ENCODE measurements at places on chromosomes 3 and 15.

- no peak for DNase-seq
Measured at GRCh38 chr15:38085931-38086568, 151.6 kb downstream of the TMCO5A start.

DNA sequence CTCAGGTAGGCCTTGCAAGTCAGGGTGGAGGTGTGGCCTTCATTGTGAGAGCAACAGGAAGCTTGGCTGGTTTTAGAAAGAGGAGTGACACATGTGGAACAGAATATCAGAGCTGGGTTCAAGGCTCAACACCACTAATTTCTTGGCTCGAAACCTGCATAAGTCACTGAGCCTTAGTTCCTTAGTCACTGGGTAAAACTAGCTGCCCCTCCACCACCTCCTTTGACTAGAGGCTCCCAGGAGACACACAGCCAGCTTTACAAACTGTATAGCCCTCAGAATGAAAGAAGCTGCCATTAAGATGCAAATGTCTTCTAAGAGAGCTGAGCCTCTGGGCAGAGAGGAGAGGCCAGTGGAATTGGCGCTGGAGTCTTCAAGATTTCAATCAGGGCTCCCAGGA, 67.7 kb downstream of the CERS3 start:
- DNase-seq, result no peak

DNA sequence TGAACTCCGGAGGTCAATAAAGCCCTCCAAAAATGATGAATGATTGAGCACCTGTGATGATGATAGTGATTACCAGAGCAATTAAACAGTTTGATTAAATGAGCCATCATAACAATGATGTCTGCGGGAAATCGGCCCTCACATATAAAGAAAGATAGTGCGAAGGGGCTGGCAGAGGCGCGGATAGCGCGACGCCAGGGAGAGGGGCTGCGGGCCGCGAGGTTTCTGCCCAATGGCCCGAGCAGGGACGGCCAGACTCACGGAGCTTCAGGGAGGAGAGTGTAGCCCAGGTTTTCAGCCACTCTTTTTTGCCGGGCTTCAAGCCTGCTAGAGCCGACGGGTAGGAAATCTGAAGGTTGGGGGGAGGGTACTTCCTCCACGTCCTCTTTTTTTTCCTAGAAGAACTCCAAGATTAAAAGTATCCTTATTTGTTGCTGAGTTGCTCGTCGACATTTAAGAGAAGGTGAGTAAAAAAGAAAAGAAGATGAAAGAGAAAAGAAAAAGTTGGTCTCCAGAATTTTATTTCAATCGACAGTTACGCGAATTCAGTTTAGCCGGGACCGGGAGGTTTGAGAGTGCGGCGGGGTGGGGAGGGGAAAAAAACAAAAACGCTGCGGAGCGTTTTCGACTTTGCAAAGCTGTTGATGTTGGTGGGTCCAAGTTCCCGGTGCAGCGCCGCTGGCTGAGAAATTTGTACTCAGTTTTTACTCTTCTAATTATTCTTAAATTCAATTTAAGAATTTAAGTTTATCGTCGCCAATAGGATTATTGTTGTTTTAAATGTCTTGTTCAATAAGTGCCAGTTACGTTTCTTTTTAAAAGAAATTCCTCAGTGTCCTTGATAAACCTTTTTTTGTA, 2.2 kb upstream of the MEIS2 start:
- no peak for DNase-seq

DNA sequence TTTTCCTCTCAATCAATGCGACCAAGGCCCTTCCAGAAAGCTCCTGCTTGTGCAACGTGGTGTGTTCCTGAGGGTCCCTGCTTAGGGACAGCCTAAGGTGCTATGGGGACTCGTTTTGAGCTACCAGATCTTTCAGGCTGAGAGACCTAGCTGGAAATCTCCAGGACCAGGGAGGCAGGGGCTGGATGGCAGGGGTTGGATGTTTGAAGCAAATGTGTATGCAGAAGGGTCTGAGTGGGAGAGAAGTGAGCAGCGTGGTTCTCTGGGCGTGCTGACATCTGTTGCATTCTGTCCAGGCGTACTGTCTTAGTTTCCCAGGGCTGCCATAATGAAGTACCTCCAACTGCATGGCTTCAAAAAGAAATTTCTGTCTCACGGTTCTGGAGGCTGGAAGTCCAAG, 31.7 kb upstream of the SLCO2A1 start:
- DNase-seq, result no peak

DNA sequence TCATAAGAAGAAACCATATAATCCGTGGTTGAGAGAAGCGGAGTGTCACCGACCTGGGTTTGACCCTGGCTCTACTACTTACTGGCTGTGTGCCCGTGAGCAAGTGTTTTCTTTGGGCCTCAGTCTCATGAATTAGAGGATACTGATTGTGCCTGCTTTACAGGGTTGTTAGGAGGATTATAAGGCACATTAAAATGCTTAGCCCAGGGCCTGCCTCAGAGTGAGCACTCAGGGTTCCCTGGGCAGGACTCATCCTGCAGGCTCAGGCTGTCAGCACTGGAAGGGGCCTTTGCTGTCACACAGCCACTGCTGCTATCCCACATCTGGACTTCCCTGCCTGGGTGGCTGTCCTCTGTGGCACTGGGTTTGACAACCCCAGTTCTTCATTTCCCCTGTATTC, 4.7 kb downstream of the PLA2G4F start:
- DNase-seq, result no peak

- DNase-seq, result no peak
Measured at GRCh38 chr3:12990781-12991480, 82.3 kb downstream of the IQSEC1 start.

DNA sequence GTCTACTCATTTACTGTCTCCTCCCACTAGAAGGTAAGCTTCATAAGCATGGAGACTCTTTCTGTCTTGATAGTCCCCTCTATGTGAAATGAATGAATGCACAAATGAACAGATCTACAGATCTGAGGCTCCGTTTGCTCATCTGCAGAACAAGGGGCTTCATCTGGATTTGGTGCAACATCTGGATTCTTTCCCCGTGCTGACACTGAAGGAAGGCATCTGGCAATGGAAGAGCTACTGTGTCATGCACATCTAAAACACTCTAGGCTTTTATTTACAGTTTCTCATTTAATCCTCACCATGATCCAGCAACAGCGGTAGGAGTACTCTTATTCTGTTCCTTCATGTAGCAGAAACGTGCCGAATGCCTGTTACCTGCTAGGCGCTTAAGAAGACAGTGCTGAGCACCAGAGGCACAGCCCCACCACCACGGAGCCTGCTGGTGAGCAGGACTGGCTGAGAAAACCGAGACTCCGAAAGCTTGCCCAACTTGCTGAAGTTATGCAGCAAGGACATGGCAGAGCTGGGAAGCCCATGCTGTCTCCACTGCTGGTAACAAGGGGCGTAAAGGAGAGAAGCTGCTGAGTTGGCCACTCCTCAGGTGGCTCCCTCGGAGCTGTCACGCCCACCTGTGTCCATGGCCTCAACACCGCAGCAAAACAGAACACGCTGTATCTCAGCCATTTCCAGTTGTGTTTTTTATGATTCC, 31.1 kb downstream of the LSM3 start:
- no peak for DNase-seq

DNA sequence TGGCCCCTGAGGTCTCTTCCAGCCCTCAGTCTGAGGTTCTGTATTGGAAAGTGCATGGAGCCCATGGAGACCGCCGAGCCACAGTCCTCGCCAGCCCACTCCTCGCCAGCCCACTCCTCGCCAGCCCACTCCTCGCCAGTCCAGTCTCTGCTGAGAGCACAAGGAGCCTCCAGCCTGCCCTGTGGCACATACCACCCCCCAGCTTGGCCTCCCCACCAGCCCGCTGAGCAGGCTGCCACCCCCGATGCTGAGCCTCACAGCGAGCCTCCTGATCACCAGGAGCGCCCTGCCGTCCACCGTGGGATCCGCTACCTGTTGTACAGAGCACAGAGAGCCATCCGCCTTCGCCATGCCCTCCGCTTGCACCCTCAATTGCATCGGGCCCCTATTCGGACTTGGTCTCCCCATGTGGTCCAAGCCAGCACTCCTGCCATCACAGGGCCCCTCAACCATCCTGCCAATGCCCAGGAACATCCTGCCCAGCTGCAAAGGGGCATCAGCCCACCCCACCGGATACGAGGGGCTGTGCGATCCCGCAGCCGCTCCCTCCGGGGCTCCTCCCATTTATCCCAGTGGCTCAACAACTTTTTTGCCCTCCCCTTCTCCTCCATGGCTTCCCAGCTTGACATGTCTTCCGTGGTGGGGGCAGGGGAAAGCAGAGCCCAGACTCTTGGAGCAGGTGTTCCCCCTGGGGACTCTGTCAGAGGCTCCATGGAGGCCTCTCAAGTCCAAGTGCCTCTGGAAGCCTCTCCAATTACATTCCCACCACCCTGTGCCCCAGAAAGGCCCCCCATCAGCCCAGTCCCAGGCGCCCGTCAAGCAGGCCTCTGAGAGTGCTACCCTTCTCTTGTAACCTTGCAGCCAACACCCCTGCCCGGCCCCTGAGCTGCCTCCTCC, 40.9 kb downstream of the PML start:
- DNase-seq, result no peak

- DNase-seq, result no peak
Measured at GRCh38 chr3:151356794-151357462, 27.6 kb upstream of the P2RY13 start.

- DNase-seq, result no peak
Measured at GRCh38 chr15:71109905-71110304, 5.4 kb upstream of the THSD4 start.

GRCh38 chr3:129627350-129628168, 21.1 kb upstream of the PLXND1 start:
- DNase-seq, result peak; percentile 76

DNA sequence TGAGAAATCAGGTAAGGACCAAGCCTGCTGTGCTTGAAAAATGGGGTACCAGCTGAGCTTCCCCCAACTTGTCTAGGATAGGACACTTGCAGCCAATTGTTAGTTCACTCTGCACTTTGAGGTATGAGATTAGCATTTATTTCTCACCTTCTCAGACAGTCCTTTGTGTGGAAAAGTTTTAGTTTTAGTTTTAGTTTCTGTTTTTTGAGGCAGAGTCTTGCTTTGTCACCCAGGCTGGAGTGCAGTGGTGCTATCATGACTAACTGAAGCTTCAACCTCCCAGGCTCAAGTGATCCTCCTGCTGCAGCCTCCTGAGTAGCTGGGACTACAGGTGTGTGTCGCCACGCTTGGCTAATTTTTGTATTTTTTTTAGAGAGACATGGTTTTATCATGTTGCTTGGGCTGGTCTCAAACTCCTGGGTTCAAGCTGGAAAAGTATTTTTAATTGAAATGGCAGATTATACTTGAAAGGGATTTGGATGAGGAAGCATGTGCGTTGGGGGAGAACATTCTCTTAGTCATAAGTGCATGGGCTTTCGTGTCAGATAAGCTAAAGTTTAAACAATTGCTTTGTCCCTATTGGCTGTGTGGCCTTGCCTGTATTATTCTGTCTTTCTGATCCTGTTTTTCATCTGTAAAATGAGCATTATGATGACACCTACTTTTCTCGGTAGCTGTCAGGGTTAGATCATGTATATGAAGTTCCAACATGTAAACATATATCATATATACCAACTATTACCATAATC, 25.2 kb upstream of the CCK start:
- no peak for DNase-seq

DNA sequence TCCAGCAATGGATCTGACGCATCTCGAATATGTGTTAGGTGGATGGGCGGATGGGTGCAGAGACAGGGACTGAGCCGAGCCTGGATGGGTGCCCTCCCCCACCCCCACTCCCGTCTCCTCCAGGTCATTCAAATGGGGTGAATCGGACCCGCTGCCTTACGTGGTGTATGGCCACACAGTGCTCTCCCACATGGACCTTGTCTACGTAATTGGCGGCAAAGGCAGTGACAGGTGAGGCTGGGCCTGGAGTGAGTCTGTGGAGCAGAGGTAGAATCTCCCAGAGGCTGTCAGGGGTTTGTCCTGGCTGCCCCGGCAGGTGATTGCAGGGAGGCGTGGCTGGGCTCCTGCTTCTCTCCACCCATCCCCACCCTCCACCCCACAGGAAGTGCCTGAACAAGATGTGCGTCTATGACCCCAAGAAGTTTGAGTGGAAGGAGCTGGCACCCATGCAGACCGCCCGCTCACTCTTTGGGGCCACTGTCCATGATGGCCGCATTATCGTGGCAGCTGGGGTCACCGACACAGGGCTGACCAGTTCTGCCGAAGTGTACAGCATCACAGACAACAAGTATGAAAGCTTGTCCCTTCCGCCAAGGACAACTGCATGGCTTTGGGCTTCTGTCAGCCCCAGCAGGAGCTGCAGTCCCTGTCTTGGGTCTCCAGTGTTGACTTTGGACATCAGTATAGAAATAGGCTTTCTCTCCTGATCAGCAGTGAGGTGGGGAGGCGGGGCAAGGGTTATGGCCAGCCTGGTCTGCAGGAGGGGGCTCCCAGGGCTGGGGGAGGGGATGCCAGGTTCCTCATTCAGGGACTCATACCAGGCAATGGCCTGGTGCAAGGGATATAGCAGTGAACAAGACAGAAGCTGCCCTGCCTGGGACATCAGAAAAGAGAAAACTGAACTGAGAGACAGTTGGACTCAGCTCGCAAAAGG, 3.4 kb downstream of the KLHL40 start:
- no peak for DNase-seq

DNA sequence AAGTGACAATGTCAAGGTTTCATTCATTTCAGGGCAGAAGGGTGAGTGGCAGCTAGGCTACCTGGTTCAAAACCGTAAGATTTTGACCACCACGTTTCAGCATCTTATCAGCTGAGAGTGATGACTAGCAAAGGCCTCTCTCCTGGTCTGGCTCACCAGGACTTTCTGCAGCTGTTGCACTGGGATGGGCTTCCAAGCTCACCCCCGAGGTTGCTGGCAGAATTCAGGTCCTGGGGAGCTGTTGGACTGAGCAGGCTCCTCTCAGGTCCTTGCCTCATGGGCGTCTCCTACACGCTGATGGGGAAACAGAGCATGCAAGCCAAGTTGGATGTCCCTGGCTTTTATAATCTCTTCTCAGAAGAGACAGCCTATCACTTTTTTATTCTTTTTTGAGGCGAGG, 88.8 kb upstream of the RNU6-1 start:
- DNase-seq, result no peak

- no peak for DNase-seq
Measured at GRCh38 chr3:31934018-31934417, 47.0 kb downstream of the OSBPL10 start.

DNA sequence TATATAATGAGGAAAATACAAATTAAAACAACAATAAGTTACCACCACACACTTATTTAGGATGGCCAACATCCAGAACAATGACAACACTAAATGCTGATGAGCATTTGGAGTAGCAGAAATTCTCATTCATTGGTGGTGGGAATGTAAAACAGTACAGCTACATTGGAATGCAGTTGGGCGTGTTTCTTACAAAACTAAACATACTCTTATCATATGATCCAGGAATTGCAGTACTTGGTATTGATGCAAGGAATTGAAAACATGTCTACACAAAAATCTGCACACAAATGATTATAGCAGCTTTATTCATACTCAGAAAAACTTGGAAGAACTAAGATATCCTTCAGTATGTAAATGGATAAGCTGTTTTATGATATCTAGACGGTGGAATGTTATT, 594.2 kb downstream of the ZBBX start:
- DNase-seq, result no peak

DNA sequence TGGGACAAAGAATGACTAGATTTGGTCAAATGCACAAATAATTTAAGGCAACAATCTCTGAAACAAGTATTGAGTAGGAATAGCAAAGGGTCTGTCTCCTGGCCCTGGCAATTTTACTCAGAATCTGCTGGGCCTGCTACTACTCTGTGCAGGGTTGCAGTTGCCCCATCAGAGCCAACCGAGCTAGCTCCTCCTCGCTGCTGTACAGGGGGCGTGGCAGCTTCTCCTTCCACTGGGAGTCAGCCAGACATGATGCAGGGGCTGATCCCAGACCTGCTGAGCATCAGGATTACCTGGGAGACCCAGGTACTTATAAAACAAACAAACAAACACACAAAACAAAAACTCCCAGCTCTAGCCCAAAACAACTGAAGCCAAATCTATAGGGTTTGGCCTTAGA, 30.5 kb upstream of the PXYLP1 start:
- no peak for DNase-seq

- DNase-seq, result no peak
Measured at GRCh38 chr15:63035253-63035652, 7.3 kb upstream of the TPM1 start.
